ENCODE measurements at places on chromosomes 11 and 22.
A peak's percentile ranks its signal among the peaks of the same experiment; 100 is the strongest.

DNA sequence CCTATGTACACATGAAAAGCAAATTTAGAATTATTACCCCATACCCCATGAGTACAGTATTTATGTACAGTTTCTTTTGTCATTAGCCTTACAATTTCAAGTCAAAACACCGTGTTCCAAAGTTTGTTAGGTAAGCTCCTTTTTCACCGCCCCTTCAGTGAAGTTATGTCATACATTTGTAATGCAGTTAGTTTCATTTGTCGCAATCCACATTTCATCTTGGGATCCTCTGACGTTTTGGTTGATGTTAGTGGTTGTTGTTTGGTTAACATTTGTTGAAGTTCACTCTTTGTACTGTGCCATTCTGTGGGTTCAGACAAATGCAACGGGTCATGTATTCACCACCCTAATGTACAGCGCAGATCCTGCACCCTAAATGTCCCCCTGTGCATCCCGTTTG is 45.2 kb downstream of the ARHGEF12 start:
- no peak overlapping the region for H3K4me3 ChIP-seq
- no peak for DNase-seq
- H3K27ac ChIP-seq, result no peak overlapping the region
- H3K36me3 ChIP-seq, result peaks cover 4% of the 10 kb centered on the region
- H3K27me3 ChIP-seq, result peaks cover 27% of the 10 kb centered on the region

DNA sequence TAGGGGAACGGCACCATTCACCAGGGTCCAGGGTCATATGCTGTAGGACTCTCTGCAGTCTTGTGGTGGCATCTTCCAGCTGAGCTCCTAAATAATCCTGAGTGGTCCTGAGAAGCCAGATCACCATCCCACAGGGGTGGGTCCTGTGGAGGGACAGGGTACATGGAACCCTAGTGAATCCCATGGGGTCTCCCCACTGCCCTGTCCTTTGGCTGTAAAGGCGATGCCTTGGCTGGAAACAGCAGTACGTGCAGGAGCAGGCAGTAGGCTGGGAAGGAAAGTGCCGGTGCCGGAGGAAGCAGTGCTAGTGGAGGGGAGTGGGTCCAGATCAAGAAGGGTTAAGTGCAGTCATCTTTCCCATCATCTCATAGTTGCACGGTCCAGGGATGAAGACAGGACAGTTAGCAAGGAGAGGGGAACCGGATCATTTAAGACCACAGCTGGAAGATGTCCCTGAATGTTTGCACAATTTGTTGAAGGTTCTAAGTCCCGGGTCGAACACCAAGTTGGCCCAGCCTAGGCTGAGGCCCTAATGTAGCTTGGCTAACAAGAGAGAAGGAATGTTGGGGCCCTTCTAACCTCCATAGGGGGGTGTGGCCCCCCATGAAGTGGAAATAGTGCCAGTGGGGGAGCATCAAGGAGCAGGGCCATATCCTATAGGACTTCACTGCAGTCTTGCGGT is 18.1 kb downstream of the TSPAN32 start:
- peaks cover 4% of the 10 kb centered on the region for H3K36me3 ChIP-seq
- H3K27ac ChIP-seq, result no peak overlapping the region
- DNase-seq, result no peak

- no peak for DNase-seq
- no peak overlapping the region for H3K4me3 ChIP-seq
- no peaks in the 10 kb centered on the region for H3K27me3 ChIP-seq
- H3K4me1 ChIP-seq, result no peaks in the 10 kb centered on the region
These were observed 324.5 kb downstream of the LRRC4C start for GRCh38 chr11:41134971-41135370.

GRCh38 chr22:31084811-31085492 is 3.8 kb downstream of the SMTN start:
- H3K4me3 ChIP-seq, result peak overlapping the region; percentile 96
- H3K27ac ChIP-seq, result peak overlapping the region; percentile 86
- H3K4me1 ChIP-seq, result peaks cover 33% of the 10 kb centered on the region
- H3K36me3 ChIP-seq, result no peaks in the 10 kb centered on the region
- H3K27me3 ChIP-seq, result no peaks in the 10 kb centered on the region

- peaks cover 59% of the 10 kb centered on the region for H3K4me1 ChIP-seq
- no peak overlapping the region for H3K4me3 ChIP-seq
- H3K36me3 ChIP-seq, result no peaks in the 10 kb centered on the region
- H3K27me3 ChIP-seq, result no peaks in the 10 kb centered on the region
- no peak for DNase-seq
These were observed 6.6 kb downstream of the KLHL22 start for GRCh38 chr22:20488946-20489345.

DNA sequence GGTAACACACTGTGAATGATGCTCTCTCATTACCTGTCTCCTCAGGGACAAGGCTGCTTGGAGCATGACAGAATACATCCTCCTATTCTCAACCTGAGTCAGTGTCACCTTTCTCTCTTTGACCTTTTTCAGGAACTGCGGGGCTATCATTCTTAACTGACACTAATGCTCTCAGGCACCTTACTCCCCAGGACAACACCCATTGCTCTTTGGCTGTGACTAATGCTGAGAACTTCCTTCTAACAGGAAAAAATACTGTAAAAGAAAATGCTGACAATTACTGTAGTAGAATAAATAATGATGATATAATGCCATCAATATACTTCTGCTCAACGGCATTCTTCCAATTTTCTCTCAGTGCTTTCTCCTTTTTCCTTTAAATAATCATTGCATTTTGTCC is 2082.7 kb upstream of the RAG2 start:
- no peak for DNase-seq
- no peak overlapping the region for H3K4me3 ChIP-seq

DNA sequence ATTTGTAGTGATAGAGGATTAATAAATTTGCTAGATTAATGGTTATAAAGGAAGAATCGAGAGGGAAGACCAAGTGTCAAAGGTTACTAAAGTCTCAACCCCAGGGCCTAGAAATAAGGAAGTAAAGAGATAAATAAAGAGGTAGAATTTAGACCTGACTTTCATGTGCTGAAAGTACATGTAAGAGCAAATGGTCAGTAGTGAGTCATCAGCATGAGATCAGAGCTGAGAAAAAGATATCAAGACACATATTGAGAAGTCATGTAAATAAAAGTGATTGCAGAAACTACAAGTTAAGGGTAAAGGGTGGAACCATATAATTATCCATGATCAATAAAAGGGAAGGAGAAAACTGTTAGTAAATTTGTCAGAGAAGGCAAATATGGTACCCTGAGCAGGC is 1.4 kb upstream of the OR8B8 start:
- DNase-seq, result no peak
- no peaks in the 10 kb centered on the region for H3K36me3 ChIP-seq
- no peaks in the 10 kb centered on the region for H3K4me1 ChIP-seq
- H3K4me3 ChIP-seq, result no peak overlapping the region
- no peak overlapping the region for H3K27ac ChIP-seq

GRCh38 chr11:28471537-28471936 is 363.3 kb downstream of the METTL15 start:
- no peak for DNase-seq
- no peaks in the 10 kb centered on the region for H3K4me1 ChIP-seq
- H3K27ac ChIP-seq, result no peak overlapping the region
- no peaks in the 10 kb centered on the region for H3K27me3 ChIP-seq
- no peak overlapping the region for H3K4me3 ChIP-seq

- H3K27ac ChIP-seq, result no peak overlapping the region
- H3K36me3 ChIP-seq, result no peaks in the 10 kb centered on the region
- H3K4me1 ChIP-seq, result peaks cover 37% of the 10 kb centered on the region
- H3K27me3 ChIP-seq, result peaks cover 22% of the 10 kb centered on the region
- H3K4me3 ChIP-seq, result peak overlapping the region; percentile 59
- DNase-seq, result peak; percentile 28
These were observed 2.1 kb upstream of the LRRC32 start for GRCh38 chr11:76672431-76673175.

GRCh38 chr11:111612224-111612623 is 10.0 kb downstream of the SIK2 start:
- H3K4me3 ChIP-seq, result no peak overlapping the region
- no peaks in the 10 kb centered on the region for H3K27me3 ChIP-seq
- DNase-seq, result no peak
- no peak overlapping the region for H3K27ac ChIP-seq

DNA sequence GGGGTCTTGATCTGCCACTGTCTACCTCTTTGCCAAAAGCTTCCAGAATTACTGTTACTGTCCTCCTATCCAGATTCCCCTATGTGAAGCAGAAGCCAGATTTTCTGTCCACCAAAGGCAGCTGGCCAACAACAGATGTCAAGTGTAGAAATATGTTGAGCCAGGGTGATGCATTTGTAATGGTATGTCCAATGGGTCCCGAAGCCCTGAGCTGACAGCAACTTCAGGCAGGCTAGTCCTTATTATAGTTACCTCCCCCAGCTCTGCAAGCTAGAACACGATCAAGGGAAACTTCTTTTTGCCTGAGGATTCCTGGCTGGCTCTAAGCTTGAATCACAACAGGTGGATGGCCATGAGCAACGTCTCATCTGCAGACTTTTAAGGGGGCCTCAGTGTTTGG is 10.2 kb downstream of the PAMR1 start:
- no peaks in the 10 kb centered on the region for H3K4me1 ChIP-seq
- H3K4me3 ChIP-seq, result no peak overlapping the region
- no peaks in the 10 kb centered on the region for H3K36me3 ChIP-seq

GRCh38 chr11:134270250-134270714 is 5.9 kb upstream of the GLB1L3 start:
- H3K4me1 ChIP-seq, result peaks cover 46% of the 10 kb centered on the region
- H3K36me3 ChIP-seq, result peaks cover 1% of the 10 kb centered on the region
- H3K27ac ChIP-seq, result no peak overlapping the region
- peak overlapping the region; percentile 38 for H3K4me3 ChIP-seq
- no peaks in the 10 kb centered on the region for H3K27me3 ChIP-seq
- DNase-seq, result no peak

DNA sequence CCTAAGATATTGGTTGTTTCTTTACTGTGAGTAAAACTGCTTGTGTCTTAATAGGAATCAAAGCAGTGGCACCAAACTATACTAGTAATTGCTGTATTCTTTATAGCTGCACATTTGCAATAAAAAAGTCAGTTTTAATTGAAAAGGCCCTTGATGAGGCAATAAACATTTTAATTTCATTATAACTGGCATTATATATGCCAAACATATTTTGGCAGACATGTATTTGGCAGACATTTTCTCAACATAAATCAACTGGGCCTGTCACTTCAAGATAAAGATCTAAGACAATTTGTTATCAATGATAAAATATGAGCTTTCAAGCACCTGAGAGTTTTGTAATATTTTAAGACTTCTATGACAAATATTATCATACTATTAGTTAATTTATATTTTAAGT is 245.7 kb downstream of the SBF2 start:
- no peaks in the 10 kb centered on the region for H3K27me3 ChIP-seq
- H3K4me1 ChIP-seq, result no peaks in the 10 kb centered on the region
- H3K27ac ChIP-seq, result no peak overlapping the region

DNA sequence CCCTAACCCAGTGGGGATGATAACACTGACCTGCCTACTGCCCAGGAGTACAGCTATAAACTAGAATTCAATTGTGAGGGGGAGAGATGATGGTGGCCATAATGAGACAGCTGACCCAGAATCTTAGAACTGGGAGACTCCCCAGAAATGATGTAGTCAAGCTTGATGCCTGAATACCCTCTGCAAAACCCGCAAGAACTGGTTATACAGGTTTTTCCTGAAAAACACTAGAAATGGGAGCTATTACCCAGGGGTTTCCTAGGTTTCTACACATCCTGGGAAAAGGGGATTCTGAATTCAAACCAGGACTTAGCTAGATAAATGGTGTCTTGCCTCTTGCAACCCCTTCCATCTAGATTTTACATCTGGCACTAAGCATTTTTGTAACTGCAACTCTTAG is 113.8 kb upstream of the NARS2 start:
- H3K27me3 ChIP-seq, result peaks cover 30% of the 10 kb centered on the region

GRCh38 chr11:119015054-119015611 is 3.0 kb downstream of the RPS25 start:
- H3K27me3 ChIP-seq, result no peaks in the 10 kb centered on the region
- no peak for DNase-seq
- H3K36me3 ChIP-seq, result peaks cover 42% of the 10 kb centered on the region
- peak overlapping the region; percentile 11 for H3K4me3 ChIP-seq
- peak overlapping the region; percentile 71 for H3K27ac ChIP-seq

GRCh38 chr11:73614591-73614990 is 16.7 kb upstream of the FAM168A start:
- no peak overlapping the region for H3K4me3 ChIP-seq
- H3K4me1 ChIP-seq, result no peaks in the 10 kb centered on the region
- DNase-seq, result no peak
- peaks cover 9% of the 10 kb centered on the region for H3K27me3 ChIP-seq

GRCh38 chr11:64864473-64865285 is 13.7 kb downstream of the EHD1 start:
- H3K4me1 ChIP-seq, result peaks cover 99% of the 10 kb centered on the region
- peak overlapping the region; percentile 90 for H3K4me3 ChIP-seq
- H3K27ac ChIP-seq, result peak overlapping the region; percentile 85
- peak; percentile 84 for DNase-seq
- H3K27me3 ChIP-seq, result no peaks in the 10 kb centered on the region
